Left colon (tissue), 2 donors: ENCODE measurements at places on chromosomes 11 and 22.
A peak's percentile ranks its signal among the peaks of the same experiment; 100 is the strongest.

GRCh38 chr22:22060200-22061084 lies 77.9 kb upstream of the TOP3B start:
- peak; percentile 64 for DNase-seq

DNA sequence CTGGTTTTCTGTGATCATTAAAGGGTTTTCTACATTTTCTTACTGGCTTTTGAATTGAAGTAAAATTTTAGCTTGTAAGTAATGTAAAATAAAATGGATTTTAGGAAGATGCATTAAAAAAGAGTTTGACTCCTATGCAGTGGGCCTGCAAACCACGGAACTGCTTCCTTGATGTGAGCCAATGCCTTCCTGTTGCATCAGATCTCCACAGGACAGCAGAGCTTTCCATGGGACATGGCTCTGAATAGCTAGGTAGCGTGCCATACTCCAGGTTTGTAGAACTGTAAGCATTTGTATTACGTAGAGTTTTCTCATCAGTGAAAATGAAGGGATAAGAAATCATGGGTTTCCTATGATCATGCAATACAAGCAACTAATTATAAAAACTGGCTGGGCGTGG lies 133.4 kb downstream of the SWAP70 start:
- DNase-seq: no peak

GRCh38 chr11:113555071-113555619 lies 79.9 kb upstream of the DRD2 start:
- no peak for DNase-seq

DNA sequence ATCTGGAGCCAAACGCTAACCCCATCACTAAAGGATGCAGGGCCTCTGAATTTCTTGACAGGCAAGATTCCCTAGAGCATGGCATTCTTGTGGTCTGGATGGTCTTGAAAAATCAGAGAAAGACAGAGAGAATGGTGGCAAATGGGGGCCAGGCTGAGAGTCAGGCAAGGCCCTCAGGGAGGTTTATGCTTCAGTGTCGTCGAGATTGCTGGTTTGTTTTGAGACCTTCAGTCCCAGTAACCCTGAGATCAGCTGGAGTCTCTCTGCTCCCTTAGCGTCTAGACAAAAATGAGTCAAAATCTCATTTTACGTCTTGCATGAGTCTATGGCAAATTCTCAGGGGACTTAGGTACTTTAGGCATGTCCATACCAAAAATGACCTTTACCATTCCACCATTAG lies 539.3 kb downstream of the SOX6 start:
- DNase-seq: no peak

GRCh38 chr11:75355051-75355450 lies 3.6 kb upstream of the ARRB1 start:
- no peak for DNase-seq

DNA sequence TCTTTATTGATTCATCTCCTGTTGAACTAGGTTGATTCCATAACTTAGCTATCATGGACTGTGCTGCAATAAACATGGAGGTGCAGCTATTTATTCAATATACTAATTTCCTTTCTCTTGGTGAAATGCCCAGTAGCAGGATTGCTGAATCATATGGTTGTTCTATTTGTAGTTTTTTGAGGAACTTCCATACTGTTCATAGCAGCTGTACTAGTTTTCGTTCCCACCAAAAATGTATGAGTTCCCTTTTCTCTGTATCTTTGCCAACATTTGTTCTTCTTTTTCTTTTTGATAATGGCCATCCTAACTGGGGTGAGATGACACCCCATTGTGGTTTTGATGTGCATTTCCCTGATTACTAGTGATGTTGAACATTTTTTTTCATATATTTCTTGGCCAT lies 87.2 kb upstream of the NAV2 start:
- no peak for DNase-seq

DNA sequence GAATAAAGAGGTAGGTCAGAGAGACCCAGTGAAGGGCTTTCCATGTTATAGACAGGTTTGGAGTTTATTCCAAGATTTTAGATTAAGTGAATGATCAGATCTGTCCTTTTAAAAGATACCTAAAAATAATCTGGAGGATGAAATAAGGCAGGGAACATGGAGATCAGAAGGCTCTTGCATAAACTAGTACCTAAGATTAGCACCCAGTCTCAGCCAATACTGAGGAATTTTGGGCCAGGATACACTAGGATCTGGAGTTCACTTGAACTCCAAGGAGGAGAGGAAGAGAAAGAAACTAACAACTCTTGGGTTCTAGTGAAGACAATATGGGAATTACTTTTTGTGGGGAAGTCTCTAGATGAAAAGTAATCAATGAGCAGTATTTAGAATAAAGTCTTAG lies 47.9 kb upstream of the RAPSN start:
- no peak for DNase-seq

DNA sequence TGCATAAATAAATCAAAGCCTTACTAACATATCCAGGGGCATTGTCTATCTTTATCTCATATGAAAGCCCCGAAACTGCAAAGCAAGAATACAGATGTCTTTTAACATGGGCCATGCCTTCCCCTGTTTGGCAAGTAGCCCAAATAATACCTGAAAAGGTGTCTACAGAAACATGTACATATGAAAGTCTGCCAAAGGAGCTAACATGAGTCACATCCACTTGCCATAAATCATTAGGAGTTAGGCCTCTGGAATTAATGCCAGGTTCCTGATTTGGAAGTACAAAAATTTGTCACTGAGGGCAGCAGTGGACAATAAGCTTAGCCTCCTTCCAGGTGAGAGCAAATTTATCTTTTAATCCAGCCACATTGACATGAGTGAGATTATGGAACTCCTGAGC lies 85.5 kb upstream of the PGR start:
- no peak for DNase-seq

DNA sequence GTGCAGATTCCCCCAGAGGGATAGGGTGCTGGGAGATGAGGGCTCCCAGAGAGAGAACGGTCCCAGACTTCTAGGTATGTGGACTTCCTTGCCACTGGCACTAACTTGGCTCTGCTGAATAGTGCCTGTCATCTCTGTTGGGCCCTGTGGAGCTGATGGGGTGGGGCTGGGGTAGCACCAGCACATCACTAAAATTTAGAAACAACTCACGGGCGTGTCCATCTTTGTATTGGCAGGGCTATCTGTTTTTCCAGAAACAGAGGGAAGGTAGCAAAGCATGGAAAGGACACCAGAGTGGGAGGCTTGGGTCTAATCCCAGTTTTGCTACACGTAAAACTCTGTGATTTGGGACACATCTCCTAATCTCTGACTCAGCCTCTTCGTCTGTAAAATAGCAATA lies 25.8 kb downstream of the SWAP70 start:
- DNase-seq: no peak

DNA sequence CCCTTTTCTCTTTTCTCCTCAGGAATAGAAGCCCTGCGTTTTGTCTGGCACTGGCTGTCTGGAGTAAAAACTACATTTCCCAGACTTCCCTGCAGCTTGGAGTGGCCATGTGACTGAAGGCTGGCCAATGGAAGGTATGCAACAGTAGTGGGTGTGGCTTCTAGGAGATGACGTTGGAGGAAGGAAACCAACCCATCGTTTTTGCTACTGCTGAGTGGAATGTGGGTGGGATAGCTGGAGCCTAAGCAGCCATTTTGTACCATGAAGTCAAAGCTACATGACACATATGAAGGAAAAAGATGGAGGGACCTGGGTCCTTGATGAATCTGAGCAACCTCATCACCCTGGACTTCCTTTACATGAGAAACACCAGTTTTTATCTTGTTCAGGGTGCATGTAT lies 19.6 kb downstream of the FGF3 start:
- no peak for DNase-seq

GRCh38 chr11:359181-359714 lies 10.1 kb upstream of the B4GALNT4 start:
- no peak for DNase-seq

DNA sequence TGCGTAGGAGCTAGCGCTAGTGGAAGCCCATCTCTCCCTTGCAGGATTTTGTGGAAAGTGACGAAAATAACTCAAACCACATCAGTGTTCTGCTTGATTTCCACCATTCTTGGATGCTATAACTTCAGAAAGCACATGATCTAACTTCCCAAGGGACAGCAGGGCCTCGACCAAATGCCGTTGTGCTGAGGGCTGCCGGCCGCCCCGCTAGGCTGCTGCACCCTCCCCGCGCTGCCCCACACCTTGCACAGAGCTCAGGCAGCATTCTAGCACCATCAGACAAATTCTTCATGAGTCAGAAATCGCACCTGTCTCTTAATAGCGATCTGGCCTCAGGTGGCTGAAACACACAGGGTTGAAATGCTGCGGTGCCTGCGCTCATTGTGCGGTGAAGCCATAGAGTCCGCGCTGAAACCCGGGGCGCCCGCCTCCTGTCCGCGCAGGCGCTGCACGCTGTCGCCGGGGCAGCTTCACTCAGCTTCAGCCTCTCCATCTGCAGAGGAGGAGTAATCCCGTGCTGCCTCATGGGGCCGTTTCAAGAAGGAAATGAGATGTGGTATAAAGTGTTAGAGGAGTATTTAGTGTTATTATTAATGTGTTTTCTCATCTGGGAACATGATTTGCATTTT lies 59.2 kb upstream of the B3GAT1 start:
- no peak for DNase-seq

GRCh38 chr22:19577422-19577966 lies 53.3 kb upstream of the CLDN5 start:
- DNase-seq: no peak
